ENCODE measurements at places on chromosomes 4 and X.

DNA sequence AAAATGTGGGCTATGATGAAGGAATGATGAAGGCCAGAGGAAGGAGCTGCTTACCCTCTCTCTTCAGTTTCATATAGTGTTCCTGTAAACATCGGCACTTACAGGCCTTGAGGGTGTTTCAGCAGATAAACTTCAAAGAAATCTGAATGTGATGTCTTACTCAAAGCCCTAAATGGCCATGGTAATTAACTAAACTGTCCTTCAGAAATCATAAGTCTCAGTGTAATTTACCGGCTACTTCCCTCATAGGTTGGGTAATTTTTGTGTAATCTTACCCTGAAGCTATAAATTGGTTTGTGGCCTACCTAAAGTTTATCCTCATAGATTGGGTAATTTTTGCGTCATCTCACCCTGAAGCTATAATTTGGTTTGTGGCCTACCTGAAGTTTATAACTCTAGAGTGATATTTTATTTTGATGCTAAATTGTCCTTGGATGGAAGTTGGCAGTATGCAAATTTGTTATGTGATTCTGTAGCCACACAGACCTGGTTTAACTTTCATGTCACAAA is 2700.3 kb downstream of the ARAP2 start:
- no peak for DNase-seq

DNA sequence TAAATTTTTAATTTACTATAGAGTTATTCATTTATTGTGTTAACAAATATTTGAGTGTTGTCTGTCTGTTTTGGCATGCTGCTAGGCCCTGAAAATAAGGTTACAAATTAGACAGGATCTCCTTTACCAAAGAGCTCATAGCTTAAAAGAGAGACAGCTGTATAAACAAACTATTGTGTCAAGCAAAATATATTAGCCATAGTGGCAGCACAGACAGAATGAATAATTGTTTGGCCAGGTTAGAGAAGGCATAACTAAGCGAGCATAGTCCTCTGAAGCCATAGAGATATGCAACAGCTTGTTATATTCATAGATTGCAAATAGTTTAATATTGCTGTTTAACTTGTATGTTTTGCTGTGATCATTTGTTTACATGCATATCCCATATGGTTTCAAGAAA is 66.7 kb upstream of the NDUFC1 start:
- no peak for DNase-seq

- no peak for DNase-seq
Observed at GRCh38 chr4:169131556-169132208, 121.6 kb upstream of the CBR4 start.

- DNase-seq: no peak
Observed at GRCh38 chrX:39144323-39144722, 343.1 kb downstream of the MID1IP1 start.

- DNase-seq: no peak
Observed at GRCh38 chr4:169189372-169189771, 81.4 kb downstream of the SH3RF1 start.

DNA sequence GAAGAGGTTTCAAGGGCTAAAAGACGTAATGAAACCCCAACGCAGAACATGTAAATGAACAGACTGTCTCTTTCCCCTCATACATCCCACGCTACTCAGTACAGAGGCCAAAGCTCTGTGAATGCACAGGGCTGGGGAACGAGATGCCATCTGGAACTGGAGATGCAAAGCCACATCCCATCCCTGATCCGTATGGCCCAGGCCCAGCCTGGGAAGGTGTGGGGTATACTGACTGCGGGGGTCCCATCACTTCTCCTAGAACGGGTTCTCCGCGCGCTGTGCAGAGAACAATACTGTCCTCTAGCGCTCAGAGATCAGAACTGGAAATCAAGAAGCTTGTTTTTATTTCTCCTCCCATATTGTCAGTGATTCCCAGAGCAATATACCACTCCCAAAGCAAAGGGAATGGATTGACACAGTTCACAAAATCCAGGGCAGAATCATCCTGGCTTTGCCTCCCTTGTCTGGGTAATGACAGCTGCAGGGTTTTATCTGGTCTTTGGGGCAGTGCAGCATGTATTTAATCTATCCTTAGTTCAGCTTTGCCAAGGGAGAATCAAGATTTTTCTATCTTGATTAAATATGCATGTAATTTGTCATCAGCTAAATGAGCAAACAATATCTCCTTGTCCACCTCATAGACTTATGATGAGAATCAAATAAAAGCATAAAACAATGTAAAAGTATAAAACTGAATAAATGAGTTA is 47.3 kb upstream of the TLR3 start:
- DNase-seq: no peak

GRCh38 chr4:176350671-176351070 is 30.9 kb downstream of the SPCS3 start:
- DNase-seq: no peak

GRCh38 chr4:12452291-12452690 is 1023.6 kb upstream of the HS3ST1 start:
- DNase-seq: no peak

- DNase-seq: no peak
Observed at GRCh38 chr4:6177587-6178197, 22.7 kb downstream of the JAKMIP1 start.

DNA sequence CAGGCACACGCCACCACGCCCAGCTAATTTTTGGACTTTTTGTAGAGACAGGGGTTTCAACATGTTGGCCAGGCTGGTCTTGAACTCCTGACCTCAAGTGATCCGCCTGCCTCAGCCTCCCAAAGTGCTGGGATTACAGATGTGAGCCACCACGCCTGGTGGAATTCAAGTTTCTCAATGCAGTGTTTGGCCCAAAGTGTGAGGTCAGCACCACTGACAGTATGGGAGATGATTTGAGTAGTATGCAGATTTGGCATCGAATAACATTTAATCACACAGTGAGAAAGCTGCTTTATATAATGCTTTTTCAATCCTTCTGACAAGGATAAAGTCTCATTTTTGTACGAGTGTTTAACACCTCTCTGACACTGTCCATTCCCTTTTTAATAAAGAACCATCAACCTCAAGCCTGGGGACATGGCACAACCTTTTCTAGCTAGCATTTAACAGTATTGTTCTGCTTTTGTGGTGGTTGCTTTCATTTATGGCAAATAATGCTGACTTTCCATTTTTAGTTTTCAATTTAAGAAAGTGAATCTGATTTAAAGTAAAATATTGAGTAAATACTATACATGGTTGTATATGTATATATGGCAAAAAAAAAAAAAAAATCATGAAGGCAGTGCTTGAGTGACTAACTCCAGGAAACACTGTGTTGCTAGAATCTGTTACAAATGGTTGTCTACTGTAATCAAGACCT is 4.3 kb upstream of the NSUN7 start:
- DNase-seq: no peak

DNA sequence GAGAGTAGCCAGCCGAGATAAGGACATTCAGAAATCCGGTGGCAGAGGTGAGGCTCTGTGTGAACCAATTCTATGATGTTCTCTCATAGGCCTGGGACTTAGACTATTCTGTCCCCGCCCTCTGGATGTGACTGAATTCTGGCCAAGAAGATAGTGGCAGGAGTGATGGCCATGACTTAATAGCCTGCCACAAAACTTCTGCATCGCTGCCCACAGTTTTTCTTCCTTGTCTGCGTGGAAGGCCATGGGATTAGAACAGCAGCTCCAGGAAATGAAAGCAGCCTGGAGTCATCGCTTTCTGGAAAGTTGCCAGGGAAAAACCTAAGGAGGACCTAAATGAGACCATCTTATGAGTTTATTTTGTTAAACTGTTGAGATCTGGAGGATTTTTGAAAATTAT is 134.7 kb downstream of the F11 start:
- DNase-seq: no peak
